Astrocyte of the cerebellum (primary cell): ENCODE measurements at places on chromosomes 11 and 22.

DNA sequence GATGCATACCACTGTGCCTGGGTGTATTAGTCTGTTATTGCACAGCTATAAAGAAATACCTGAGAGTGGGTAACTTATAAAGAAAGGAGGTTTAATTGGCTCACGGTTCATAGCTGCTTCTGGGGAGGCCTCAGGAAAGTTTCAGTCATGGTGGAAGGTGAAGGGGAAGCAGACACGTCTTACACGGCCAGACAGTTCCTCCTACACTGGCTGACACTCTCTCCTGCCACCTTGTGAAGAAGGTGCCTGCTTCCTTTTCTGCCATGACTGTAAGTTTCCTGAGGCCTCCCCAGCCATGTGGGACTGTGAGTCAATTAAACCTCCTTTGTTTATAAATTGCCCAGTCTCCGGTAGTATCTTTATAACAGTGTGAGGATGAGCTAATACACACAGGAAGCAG is 33.6 kb upstream of the CD81 start:
- no peak for DNase-seq

- no peak for DNase-seq
Measured at GRCh38 chr11:118418766-118419165, 17.4 kb downstream of the ATP5MG start.

GRCh38 chr11:28981381-28981780 is 873.2 kb downstream of the METTL15 start:
- no peak for DNase-seq

- no peak for DNase-seq
Measured at GRCh38 chr11:113378692-113379091, 8.9 kb upstream of the ANKK1 start.

GRCh38 chr11:72546866-72547265 is 112.5 kb upstream of the CLPB start:
- DNase-seq: no peak

DNA sequence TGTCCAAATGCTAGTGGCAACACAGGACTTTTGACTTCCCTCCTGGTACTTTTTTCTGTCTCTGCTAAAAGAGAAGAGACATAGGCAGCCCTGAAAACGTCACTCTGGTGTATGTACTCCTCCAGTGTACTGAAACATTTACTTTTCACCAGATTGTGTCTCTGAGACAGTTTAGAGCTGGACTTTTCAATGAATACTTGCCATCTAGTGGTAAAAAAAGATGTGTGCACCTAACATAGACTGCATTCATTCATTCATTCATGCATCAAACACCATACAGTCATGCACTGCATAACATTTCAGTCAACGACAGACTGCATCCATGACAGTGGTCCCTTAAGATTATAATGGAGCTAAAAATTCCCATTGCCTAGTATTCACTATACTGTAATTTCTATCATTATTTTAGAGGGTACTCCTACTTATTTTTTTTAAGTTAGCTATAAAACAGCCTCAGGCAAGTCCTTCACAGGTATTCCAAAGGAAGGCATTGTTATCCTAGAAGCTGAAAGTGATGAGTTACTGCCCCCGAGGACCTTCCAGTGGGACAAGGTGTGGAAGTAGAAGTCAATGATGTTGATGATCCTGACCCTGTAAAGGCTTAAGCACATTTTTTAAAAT is 186.2 kb downstream of the SPON1 start:
- peak; percentile 6 for DNase-seq

- no peak for DNase-seq
Measured at GRCh38 chr11:97060184-97060583, 670.4 kb downstream of the JRKL start.

GRCh38 chr11:78355309-78355705 is 62.3 kb downstream of the GAB2 start:
- no peak for DNase-seq

DNA sequence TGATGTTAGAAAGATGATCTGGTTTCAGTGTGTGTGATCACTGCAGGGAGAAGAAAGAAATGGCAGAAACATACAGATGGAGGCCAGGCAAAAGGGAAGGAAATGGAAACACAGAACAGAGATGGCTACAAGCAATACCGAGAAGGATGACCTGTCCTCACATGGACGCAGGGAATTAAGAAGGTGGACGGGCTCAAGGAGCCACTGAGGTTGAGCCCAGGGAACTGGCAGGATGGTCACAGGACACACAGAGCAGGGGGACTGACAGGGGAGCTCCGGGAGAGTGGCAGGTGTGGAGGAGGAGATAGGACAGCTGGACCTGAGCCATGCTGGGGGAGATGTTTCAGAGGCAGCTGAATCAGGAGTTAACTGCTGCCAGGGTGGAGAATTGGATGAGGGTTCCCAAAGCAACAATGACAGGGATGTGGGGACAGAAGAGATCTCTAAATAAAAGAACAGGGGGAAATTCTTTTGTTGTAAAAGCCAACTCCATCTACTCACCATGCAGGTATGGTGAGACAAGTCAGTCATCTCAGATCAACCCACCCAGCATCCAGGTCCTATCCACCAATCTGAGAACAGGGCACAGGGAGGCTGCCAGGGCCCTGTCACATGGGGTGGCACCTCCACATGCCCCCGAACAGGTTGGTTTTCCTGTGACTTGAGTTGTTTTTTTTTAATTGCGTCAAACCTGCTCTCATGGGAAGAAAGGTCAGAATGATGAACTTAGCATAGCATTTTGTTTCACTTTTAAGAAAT is 26.3 kb downstream of the KLHL22 start:
- DNase-seq: no peak

DNA sequence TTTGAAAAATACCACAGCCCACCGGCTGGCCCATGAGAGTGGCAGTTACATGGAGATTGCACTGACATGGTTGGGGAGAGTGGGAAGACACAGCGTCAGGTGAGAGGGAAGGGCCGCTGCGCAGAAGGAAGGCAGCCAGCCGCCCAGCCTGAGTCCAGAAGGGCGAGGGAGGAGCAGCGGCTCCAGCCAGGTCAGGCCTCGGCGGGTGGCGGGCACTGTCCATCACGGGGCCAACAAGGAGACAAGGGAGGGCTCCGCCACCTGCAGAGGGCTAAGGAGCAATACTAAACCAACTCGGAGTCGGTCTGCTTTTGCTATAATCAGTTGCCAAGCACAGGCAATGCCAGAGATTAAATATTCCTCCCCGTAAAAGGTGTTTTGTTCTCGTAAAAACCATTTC is 384.5 kb downstream of the TBC1D22A start:
- no peak for DNase-seq

DNA sequence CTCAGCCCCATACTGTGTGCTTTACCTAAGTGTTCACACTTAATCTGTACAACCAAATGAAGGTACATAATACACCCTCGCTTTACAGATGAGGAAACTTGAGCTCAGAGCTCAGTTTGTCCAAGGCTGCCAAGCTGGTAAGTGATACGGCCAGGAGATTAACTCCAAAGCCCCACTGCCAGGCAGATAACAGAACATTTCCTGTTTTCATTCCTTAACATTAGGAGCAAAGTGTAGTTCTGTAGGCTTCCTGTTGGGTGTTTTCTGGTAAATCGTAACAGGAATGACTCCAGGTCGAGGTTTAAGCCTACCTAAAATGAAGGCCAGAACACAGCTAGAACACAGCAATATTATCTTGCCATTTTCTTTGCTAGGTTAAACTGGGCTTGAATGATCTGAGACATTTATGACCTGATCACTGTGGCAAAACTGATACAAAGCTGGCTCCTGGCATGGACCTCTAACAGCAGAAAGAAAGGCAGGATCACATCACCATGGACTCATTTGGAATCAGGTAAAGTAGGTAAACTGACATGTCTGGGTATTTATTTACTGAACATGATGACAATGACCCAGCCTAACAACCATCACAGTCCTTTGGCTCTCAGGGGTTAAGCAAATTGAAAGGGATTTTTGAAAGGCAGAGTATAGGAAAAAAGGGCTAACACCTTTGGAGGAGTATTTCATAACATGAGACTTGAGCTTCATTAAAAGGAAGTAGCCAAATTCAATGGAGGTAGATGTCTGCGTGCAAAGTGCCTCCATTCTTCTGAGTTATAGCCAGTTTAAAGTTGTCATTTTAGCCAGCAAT is 3.9 kb upstream of the NUP50 start:
- DNase-seq: no peak

DNA sequence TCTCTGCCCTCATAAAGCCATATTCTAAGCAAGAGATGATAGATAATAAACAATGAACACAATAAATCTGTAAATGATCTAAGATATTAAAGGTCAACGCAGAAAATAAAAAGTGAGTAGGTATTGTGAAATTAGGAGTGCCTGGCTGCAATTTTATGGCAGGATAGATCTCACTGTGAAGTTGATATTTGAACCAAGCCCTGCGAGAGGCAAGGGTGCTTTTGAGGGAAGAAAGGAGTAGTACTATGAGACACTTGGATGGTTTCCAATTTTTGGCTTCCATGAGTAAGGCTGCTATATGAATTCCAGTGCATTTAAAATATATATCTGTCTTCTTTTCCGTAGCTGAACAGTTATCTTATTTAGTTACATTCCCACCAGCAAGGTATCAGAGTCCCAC is 720.0 kb upstream of the CNTN5 start:
- DNase-seq: no peak

DNA sequence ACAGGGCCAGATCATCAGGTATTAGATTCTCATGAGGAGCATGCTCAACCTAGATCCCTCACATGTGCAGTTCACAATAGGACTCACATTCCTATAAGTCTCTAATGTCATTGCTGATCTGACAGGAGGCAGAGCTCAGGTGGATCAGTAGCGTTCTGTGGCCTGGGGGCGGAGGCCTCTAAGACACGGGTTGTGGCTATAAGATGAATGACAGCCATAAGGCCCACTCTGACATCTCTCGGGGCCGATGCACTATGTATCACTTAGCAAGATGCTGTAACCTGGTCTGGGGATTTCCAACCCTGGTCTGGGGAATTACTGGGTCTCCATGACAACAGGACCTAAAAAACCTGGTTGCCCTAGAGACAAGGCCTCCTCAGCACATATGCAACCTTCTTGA is 932.7 kb downstream of the TBC1D22A start:
- no peak for DNase-seq

DNA sequence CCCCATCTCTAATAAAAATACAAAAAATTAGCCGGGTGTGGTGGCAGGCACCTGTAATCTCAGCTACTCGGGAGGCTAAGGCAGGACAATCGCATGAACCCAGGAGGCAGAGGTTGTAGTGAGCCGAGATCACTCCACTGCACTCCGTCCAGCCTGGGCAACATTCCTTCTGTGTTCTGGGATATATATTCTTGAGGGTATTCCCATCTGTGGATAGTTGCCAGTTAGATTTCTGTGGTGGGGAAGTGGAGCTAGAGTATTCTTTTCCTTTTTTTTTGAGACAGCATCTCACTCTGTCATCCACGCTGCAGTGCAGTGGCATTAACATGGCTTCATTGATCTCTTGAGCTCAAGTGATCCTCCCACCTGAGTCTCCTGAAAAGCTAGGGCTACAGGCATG is 9.1 kb upstream of the ZNF74 start:
- no peak for DNase-seq

DNA sequence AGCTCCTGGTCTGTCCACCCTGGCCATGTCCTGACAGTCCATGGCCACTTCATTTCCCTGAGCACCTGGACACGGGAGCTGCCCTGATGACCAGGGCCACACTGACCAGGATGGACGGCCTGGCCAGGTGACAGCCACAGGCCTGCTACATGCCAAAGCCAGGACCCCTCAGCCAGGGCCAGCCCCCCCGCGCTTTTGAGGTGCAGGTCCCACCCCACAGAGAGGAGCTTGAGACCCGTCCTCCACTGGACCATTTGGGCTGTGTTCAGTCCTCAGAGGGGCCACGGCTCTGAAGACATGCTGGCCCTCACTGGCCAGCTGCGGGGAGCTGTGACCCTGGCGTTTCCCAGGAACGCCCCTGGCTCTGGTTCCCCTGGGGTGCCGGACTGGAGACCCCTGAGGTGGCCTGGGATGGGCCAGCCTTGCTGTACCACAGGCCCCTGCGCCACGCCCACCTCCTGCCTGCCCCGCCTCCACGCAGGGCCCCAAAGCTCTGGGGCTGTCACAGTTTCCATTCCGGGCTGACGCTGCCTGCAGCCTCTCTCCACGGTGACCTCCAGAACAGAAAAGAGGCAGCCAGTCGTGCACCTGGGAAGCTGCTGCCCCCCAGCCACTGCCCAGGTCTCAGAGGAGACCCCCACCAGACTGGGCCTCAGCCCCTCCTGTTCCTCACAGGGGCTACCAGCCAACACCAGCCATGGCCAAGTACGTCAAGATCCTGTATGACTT is 18.2 kb downstream of the EPS8L2 start:
- DNase-seq: no peak

- no peak for DNase-seq
Measured at GRCh38 chr22:35918456-35918855, 110.2 kb downstream of the RBFOX2 start.

GRCh38 chr11:408154-409007 is 6.4 kb downstream of the SIGIRR start:
- no peak for DNase-seq

DNA sequence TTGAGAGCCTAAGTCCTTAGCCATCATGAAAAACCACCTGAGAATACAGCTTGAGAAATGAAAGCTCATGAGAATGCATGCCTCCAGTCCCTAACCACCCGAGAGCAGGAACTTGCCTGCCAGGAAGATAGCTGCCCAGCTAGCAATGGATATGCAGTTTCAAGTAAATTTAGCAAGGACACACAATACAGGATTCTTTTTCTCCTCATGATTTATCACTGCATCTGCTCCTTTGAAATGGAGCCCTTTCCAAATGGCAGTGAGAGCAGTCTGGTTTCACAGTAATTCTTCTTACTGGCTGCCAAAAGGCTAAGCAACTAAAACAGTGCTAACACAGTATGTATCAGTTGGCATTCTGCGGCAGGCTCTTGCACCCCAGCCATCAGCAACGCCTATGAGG is 109.9 kb downstream of the MICAL3 start:
- DNase-seq: no peak

- DNase-seq: peak; percentile 51
Measured at GRCh38 chr11:102177974-102178631, 67.9 kb downstream of the YAP1 start.

DNA sequence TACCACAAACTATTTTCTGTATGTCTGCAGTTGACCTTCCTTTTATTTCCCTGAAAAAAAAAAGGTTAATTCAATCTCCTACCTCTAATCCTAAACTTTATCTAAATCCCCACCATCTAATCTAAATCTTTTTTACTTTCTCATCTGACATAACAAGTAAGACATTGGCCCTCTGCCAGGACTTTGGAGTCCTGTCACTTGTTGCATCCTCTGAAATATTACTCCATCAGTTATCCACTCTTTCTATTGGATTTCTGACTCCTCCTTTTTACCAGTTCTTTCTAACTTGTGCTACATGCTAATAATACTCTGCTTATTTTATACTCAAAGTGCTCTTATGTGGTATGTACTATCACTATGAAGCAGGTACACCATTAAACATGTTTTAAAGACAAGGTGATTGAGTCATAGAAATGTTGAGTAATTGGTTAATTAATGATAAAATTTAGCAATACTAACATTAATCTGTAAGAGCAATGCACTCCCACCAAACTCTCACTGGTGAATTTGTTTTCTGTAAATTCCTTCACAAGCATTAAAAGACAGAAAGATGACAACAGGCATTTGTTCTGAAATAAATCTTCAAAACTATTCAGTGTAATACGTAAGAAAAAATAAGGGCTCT is 914.2 kb upstream of the RAG2 start:
- no peak for DNase-seq
